ENCODE measurements at places on chromosomes 16 and 17. TPM values are rescaled to one million over a fixed set of nuclear protein-coding genes. Genes with fewer than 3 reads are reported as not detected.

WFIKKN2 gene
- 1.9 TPM for total RNA-seq

ZP2 gene
- total RNA-seq = not detected

RAB37 gene
- total RNA-seq = 4.6 TPM

CEP295NL gene
- total RNA-seq = 3.9 TPM

NTN1 gene
- total RNA-seq = 5.8 TPM

GRCh38 chr17:45426561-45426960 is 6.1 kb downstream of the ARHGAP27 start:
- DNase-seq = no peak

- DNase-seq = peak; percentile 81
Measured at GRCh38 chr17:67779098-67779672, 46.1 kb upstream of the BPTF start.

DNA sequence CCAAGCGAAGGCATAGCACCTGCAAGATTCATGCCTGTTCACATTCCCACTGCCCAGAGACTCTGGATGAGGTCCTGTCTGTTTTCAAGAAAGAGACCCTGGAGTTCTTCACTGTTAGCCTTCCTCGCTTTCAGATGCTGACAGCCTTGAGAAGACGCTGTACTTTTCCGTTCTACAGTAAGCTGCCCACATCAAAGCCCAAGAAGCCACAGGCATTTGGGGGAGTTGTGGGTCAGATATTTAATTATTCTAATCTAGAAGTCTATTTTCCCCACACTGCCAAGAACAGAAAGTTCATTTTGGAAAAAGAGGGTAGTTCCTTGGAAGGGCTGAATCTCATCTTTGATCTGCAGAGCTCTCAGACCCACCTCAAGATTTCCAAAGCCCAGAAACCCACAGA is 127.9 kb downstream of the AXIN2 start:
- peak; percentile 89 for DNase-seq

- DNase-seq = no peak
Measured at GRCh38 chr17:34066528-34066927, 188.6 kb upstream of the CCL2 start.

DNA sequence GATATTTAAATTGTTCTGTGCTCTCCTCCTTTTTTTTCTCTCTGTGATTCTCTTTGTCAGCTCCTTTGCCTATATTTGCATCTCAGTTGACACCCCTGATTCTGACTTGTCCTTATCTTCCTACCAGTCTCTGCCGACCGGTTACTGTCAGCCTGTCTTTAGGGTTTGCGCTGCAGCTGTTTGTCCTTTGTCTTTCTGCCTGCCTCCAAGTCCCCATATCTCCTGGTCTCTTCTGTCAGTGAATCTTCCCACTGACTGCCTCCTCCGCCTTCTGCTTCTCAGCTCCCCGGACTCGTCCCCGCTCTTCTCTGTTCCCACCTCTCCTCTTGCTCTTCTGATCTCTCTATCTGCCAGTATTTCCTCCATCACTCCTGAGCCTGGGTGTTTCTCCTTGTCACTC is 5.2 kb downstream of the TLCD2 start:
- no peak for DNase-seq

GRCh38 chr17:33464669-33465280 is 171.7 kb upstream of the ASIC2 start:
- DNase-seq = peak; percentile 84

- DNase-seq = no peak
Measured at GRCh38 chr17:28471531-28472342, 1.7 kb upstream of the SLC13A2 start.

DNA sequence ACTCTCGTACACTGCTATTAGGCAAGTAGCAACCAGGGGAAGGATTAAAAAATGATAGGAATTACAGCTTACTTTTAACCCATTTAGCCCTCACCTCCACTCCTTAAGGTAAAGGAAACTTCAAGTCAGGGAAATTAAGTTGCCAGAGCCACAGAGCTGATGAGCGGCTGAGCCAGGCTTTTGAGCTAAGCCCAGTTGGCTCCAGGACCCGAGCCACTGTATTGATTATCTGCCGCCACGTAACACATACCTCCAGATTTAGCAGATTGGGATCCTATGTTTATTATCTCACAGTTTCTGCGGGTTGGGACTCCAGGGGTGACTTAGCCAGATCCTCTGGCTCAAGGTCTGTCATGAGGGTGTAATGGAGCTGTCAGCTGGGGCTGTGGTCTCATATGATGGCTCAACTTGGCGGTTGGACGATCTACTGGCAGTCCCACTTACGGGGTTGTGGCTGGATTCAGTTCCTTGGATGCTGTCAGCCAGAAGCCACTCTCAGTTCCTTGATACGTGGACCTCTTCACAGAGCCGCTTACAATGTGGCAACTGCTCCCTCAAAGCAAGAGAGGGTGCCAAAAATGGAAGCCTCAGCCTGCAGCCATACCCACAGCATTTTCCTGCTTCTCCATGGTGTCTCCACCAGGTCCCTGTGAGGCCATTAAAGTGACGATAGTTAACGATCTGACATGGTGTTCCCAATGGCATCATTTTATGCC is 57.3 kb downstream of the TMEM186 start:
- no peak for DNase-seq
